DND-41 (cell line): ENCODE measurements at places on chromosomes 4 and X.

- no peak for DNase-seq
These were observed 55.5 kb upstream of the CLCN4 start for GRCh38 chrX:10101269-10101668.

- no peak for DNase-seq
These were observed 6.4 kb downstream of the LRPAP1 start for GRCh38 chr4:3525532-3526430.

DNA sequence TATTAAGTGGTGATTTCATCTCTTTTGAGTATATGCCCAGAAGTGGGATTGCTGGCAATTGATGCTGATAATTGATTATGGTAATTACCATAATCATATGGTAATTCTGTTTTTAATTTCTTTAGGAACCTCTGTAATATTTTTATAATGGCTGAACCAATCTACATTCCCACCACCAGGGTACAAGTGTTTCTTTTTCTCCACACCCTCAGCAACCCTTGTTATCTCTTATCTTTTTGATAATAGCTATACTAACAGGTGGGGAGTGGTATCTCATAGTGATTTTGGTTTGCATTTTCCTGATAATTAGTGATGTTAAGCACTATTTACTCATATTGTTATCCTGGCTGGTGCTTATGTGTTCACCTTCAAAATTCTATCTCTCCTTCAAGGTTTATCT is 212.6 kb downstream of the FMR1NB start:
- no peak for DNase-seq

GRCh38 chr4:152224223-152224622 is 311.7 kb downstream of the FBXW7 start:
- no peak for DNase-seq

DNA sequence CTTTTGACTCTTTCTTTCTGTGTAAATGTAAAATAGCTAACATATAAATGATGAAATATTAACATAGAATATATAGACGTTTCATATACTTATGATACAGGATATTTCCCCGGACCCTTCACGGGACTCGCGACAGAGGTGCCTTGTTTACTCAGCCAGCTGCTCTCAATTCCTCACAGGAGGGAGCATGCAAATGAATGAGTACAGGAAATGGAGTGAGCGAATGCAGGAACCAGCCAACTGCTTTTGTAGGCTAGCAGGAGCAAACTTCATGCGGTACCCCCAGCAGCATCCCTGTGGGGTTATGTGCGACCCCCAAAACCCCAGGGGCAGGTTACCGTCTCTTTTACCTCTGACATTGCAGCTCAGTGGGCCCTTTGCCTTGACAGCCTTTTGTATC is 110.3 kb upstream of the PDHA2 start:
- no peak for DNase-seq

- DNase-seq = peak; percentile 60
These were observed 14.4 kb upstream of the TLR8 start for GRCh38 chrX:12891915-12892506.

- DNase-seq = no peak
These were observed 229.5 kb downstream of the STK32B start for GRCh38 chr4:5280828-5281227.

- no peak for DNase-seq
These were observed 665 bp downstream of the RBM41 start for GRCh38 chrX:107117993-107118321.

DNA sequence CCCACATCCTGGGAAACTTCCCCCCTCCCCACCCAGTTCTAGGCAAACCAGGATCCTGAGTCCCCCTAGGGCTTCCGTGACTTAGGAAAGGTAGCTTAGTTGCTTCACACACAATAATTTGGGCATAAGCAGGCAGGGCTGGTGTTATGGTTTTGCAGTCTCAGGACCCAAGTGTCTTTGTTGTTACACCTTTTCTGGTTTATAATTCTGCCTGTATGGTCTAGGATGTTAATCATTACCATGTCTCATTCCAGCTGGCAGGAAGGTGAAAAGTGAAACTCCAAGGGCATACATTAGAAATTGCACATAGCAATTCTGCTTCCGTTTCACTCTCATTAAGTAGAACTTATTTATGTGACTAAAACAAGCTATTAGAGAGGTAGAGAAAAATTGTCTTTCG is 16.8 kb downstream of the UGT8 start:
- DNase-seq = no peak

DNA sequence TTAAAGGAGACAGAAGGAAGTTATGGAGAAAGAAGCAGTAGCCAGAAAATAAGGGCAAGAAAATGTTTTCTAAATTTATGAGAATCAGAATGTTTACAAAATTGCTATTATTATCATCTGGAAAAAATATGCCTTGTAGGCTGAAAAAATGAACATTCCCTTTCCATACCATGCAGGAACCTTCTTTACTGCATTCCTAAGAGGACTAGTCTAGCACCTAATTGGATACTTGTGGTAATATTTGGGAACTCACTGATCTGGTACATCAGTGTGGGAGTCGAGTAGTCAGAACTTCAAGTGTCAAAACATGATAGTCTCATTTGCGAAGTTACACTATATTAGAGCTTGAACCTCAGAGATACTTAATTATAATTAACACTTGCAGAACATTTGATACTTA is 51.9 kb downstream of the TET2 start:
- no peak for DNase-seq

DNA sequence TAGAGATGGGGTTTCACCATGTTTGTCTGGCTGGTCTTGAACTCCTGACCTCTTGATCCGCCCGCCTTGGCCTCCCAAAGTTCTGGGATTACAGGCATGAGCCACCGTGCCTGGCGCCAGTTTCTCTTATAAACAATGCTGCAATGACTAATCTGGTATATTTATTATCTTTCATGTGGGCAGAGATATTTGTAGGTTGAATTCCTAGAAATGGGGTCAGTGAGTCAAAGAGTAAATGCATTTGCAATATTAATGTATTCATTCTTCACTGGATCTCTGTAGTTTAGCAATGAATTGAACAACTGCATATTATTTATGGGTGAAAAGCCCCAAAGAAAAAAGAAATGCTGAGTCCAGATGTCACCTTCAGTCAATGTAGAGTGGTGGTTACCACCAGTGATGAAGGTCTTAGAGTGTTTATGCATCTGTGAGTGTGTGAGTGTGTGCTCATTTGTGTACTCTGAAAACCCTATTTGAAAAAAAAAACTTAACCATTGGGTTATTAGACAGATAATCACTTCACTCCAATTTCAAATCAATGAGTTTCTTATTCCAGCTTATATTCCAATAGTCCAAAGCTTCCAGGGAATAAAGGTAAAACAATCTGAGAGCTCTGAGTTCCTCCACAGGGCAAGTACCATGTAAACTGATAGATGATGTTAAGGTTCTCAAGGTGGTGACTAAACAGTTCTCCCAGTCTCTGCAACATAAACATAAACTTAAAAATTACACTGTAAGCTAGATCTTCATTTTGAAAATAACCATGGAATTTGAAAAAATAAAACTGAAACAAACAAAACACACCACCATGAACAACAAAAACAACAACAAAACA is 22.6 kb upstream of the CD38 start:
- DNase-seq = peak; percentile 52

GRCh38 chr4:140102421-140102820 is 51.6 kb downstream of the MAML3 start:
- no peak for DNase-seq

GRCh38 chr4:83413676-83414075 is 41.9 kb downstream of the HELQ start:
- no peak for DNase-seq

- DNase-seq = no peak
These were observed 50.2 kb downstream of the SUPT20HL1 start for GRCh38 chrX:24410514-24411189.

DNA sequence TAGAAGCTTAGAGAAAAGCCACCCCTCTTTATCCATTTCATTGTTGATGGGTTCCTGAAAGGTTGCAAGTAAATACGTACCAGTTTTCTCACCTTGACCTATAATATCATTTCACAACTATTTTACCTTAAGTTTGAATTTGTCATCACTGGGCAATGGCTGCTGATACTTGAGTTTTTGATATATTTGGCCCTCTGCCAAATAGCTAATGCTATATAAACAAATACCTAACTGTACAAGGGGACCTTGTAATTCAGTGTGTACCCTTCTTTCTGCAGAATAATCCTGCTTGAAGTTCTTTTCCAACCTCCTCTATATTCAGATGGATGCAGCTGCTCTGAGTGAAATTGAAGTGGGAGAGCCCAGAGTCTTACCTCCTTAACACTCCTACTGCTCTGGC is 19.0 kb upstream of the GLUD2 start:
- DNase-seq = no peak

GRCh38 chr4:7660176-7661039 is 225.7 kb upstream of the PSAPL1 start:
- DNase-seq = no peak

DNA sequence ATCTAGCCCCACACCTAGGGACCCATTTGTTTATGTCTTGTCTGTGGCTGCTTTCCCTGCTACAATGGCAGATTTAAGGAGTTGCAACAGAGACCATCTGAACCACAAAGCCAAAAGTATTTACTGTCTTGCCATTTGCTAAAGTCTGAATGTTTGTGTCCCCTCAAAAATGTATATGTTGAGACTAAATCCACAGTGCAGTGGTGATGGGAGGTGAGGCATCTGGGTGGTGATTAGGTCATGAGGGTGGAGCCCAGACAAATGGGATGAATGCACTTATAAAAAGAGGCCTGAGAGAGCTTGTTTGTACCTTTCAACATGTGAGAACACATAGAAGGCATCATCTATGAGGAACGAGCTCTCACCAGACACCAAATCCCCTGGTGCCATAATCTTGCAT is 137.3 kb downstream of the TMEM144 start:
- no peak for DNase-seq

GRCh38 chrX:96761566-96761965 is 76.9 kb downstream of the DIAPH2 start:
- DNase-seq = no peak

DNA sequence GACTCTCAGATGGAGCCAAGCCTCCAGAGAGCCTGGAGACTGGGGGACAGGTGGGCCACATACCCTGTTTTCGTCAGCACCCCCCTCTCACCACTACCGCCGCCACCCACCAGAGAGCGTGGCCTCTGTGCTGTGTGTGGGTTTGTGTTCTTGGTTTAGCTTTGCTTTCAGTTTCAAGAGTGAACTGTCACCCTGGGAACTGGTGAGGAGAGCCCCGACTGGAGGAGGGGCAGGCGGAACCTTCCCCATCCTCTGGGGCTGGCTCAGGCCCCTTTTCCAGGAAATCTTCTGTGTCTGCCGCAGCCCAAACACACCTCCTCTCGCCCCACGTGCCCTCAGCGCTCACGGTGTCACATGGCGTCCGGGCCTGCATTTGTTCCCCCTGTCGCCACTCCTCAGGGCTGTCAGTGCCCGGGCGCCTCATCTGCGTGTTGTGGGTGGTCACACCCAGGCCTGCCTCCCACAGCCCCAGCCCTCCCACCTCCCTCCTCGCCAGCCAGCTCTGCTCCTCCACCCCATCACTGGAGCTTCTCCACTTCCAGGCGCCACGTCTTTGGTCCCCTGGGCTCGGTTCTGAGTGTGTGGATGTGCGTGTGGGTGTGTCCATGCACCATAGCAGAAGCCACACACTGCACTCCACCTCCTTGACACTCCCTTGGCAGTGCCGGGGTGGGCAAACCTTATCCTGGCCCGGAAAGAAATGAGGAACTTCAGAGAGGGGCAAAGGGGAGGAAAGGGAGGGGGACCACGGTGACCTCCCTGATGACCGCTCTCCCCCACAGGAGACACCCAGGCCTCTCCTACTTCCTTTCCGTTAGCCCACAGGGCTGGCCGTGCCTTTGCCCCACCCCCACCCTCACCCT is 27.8 kb downstream of the ELF4 start:
- peak; percentile 91 for DNase-seq

GRCh38 chr4:153556435-153556815 is 90.3 kb downstream of the TMEM131L start:
- no peak for DNase-seq

DNA sequence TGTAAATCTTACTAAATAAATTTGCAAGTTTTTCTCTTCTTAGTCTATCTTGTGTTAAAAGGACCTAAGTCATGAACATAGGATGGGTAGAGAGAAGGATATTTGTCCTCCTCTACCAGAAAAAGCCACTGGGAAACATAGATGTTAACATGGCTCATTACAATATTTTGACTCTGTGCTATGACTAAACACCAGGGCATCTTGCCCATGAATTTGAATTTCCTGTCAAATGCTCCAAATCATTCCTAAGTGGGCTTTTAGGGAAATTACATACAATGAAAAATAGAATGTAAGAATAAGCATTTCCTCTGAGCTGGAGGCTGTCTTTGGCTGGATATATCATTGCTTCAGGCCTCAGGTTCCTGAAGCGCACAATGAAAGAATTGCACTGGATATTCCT is 39.1 kb downstream of the ANOS1 start:
- no peak for DNase-seq

DNA sequence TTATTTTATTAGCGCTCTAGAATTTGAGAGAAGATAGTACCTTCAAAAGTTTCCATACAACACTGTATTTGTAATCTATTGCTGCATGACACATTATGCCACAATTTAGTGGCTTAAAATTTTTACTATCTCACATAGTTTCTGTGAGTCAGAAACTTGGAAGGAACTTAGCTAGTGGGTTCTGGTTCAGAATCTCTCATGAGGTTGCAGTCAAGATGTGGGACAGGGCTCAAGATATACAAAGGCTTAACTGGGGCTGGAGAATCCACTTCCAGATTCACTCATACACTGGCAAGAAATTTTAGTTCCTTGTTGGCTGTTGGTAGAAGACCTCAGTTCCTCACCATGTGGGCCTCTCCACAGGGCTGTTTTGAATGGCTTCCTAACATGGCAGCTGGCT is 11.5 kb upstream of the C4orf54 start:
- no peak for DNase-seq

DNA sequence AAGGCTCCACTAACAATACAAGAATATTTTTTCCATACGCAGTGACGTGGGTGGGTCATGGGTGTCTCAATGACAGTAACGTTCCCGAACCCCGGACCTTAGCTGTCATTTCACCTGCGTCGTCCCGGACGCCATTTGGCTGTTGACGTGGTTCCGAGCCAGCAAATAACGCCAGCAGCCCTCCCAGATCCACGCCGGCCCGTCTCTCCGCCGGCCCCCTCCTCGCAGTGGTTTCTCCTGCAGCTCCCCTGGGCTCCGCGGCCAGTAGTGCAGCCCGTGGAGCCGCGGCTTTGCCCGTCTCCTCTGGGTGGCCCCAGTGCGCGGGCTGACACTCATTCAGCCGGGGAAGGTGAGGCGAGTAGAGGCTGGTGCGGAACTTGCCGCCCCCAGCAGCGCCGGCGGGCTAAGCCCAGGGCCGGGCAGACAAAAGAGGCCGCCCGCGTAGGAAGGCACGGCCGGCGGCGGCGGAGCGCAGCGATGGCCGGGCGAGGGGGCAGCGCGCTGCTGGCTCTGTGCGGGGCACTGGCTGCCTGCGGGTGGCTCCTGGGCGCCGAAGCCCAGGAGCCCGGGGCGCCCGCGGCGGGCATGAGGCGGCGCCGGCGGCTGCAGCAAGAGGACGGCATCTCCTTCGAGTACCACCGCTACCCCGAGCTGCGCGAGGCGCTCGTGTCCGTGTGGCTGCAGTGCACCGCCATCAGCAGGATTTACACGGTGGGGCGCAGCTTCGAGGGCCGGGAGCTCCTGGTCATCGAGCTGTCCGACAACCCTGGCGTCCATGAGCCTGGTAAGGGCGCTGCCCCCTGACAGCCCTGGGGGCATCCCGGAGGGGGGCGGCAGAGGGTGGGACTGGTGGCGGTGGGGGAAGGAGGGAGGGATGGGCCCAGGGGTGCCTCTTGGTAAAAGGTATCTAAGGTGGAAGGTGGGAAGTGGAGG is at the start of gene CPE:
CPE (plus strand) TSS at position 264 of the 933 bp plus-strand sequence; CDS start at position 478, 214 bp downstream.
- DNase-seq = no peak
